ENCODE measurements at places on chromosomes 2 and 18. TPM values are rescaled to one million over a fixed set of nuclear protein-coding genes. Genes with fewer than 3 reads are reported as not detected.

The RAD51AP2 gene
- not detected for total RNA-seq

The GALNT13 gene
- 6.7 TPM for total RNA-seq

The HAAO gene
- total RNA-seq: 5.3 TPM

The PLEKHM3 gene
- 7.3 TPM for total RNA-seq

The DSG1 gene
- not detected for total RNA-seq

The FBLN7 gene
- total RNA-seq: 1.4 TPM
